ENCODE measurements at places on chromosomes 6 and 20.

GRCh38 chr6:162750776-162751175, 23.0 kb downstream of the PACRG start:
- DNase-seq: no peak

GRCh38 chr6:227074-227782, 65.1 kb upstream of the DUSP22 start:
- peak; percentile 40 for DNase-seq

GRCh38 chr20:53752583-53752970, 158.9 kb upstream of the ZNF217 start:
- no peak for DNase-seq

DNA sequence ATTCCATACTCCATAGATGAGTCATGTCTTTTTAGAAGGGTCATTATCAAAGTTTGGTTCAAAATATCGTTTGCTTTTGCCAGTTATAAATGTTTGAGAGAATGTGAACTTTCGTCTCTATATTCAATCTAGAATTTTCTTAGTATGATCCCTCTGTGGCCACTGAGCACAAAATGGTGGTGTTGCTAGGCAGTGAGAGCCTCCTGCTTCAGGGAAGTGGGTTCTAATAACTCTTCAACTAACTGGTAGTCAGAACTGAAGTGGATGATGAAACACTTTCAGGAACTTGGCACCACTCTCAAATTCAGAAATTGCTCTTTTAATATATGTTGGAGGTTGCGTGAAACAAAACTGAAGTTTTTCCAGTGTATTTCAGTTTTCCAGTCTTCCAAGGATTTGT, 125.0 kb upstream of the DOK5 start:
- no peak for DNase-seq

- DNase-seq: peak; percentile 85
Observed at GRCh38 chr6:33620856-33621710, at the start of gene ITPR3. ITPR3 (plus strand) TSS chr6:33621322; CDS start chr6:33621603, 281 bp downstream.

GRCh38 chr20:36926653-36927200, 24.8 kb downstream of the SAMHD1 start:
- no peak for DNase-seq

GRCh38 chr6:3803627-3804468, 45.3 kb upstream of the FAM50B start:
- DNase-seq: no peak

DNA sequence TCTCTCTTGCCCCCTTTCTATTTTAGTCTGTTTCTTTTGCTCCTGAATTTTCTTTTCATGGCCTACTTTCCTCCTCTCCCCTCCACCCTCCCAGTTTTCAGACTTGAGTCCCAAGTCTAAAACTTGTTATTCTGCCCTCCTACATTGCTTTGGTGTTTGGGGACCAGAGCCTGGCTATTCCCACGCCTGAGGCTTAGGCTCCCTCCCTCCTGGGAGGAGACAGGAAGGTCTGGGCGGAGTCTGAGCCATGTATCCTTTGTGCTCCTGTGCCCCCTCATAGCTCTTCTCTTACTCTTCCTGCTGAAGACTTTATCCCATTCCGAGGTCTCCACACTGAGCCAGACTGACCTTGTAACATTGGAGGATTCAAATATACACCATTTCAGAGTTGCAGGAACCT, 69.5 kb downstream of the DAAM2 start:
- DNase-seq: no peak

GRCh38 chr6:110741517-110741916, 73.8 kb downstream of the CDK19 start:
- no peak for DNase-seq

DNA sequence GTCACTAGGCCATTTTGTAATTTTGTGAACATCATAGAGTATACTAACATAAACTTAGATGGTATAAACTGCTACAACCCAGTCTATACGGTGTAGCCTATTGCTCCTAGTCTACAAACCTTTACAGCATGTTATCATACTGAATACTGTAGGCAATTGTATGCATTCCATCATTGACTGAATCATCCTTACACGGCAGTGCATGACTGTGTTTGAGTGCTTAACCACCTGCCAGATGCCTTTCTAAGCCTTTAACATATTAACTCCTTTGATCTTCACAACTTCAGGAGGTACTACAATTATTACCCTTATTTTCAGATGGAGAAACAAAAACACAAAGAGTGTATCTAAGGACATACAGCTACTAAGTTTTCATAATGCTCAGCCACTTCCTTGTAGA, 14.0 kb downstream of the DPPA5 start:
- no peak for DNase-seq

DNA sequence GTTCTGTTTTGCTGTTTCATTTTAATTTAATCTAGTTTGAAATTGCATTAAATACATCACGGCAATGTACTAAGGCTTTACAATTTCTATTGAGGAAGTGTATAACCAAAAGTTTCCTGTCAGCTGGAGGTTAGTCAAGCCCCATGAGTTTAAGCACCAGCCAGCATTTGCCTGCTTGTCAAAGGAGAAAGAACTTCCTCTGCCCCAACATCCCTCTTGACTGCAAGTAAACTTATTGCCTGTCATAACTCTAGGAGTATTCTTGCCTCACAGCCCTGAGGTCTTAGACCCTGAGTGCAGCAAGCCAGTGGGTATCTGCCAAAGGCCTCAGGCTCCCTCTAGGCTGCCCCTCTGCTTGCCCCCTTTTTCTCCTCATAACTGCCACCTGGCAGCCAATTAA, 106.7 kb upstream of the INSM1 start:
- DNase-seq: no peak

DNA sequence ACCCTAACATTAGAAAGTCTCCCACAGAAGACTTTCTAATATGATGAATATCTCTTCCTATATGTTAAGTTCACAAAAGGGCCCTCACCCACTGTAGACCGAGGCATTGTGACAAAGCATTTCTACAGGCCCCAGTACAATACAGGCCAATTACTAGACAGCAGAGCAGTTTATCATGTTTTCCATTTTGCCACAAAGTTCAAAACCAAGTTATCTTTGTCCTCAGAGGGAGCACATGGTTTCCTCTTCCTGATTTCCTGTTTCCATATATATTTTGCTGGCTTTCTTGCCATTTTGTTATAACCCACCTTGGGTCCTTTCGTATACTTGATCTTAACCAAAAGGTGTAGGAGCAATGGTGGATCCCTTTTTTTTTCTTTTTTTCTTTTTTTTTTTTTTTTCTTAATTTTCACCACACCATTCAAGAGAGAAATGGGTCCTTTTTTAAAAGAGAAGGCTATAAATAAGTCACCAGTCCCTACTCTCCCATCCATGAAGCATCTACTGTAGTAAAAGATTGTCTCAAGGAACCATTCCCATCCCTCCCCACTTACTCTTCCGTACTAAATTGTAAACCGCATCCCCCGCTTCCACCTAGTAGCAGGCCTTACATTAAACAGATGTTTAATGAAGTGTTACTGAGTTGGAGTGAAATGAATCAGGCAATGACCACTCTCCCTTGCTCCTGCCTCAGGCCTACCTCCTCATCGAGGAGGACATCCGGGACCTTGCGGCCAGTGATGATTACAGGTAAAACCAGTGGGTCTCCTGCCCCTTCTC, 2.1 kb upstream of the UBE2C start:
- no peak for DNase-seq

DNA sequence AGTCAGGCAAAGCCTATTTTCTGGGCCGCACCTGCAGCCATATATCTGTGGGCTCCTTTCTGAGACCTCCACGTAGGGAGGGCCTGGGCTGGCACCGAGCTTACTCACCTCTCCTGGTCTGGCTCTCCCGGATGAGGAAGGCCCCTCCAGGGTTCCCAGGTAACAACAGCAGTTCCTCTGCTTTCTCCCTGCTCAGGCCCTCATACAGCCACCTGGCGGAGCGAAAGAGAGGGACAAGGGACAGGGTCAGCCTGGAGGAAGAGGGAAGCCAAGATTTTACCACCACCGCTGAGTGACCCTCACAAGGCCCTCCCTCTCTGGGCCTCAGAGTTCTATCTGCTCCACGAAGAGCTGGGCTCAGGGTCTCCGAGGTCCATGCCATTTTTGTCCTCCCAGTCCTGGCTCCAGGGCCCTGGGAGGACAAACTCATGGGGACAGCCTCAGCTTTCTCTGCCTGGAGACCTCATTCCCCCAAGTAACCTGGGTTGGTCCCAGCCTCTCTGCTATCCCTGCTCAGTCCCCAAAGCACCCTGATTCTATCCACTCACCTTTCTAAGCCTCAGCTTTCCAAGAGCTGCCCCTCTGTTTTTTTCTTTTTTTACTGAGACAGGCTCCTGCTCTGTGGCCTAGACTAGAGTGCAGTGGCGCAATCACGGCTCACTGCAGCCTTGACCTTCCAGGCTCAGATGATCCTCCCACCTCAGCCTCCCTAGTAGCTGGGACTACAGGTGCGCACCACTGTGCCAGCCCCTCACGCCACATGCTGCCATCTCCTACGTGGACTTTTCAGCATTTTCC, 13.3 kb downstream of the SLA2 start:
- DNase-seq: no peak

GRCh38 chr6:3422435-3423070, 34.3 kb downstream of the SLC22A23 start:
- no peak for DNase-seq

DNA sequence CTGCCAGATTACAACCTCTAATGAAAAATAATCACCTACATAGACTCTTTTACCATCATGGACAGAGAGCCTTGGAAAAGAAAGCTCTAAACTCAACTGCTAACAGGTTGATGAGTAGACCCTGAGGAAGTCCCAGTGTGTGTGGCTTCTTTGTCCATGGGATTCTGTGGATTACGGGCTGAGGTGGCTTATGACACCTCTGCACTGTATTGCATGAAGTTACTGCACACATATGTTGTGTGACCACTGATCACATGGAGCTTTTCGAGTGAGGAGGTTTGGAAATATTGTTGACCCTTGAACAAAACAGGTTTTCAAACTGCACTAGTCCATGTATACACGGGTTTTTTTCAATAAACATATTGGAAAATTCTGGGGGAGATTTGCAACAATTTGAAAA, 124.4 kb downstream of the RIN2 start:
- no peak for DNase-seq

- no peak for DNase-seq
Observed at GRCh38 chr20:59948828-59949720, 8.9 kb downstream of the FAM217B start.

- no peak for DNase-seq
Observed at GRCh38 chr6:157150076-157150475, 173.2 kb downstream of the TMEM242 start.

- no peak for DNase-seq
Observed at GRCh38 chr6:39792540-39793450, 619 bp downstream of the DAAM2 start.

DNA sequence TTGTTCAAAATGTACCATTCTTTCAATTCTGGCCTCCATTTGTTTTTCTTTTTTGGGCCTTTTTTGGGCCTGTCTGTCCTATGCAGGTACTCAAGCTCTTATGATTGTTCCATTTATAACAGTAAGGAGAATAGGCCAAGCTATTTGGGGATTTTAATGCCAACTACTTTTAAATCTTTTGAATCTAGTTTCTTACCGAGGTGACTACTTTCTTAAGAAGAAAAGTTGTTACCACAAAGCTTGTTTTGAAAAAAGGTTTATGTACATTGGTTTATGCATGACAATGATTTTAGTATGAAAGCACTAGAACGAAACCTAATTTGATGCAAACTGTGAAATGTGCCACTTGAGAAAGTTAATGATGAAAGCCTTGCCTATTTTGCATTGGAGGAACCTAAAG, 98.3 kb upstream of the MTHFD1L start:
- no peak for DNase-seq

GRCh38 chr20:62887860-62888239, 26.2 kb upstream of the TCFL5 start:
- DNase-seq: no peak

DNA sequence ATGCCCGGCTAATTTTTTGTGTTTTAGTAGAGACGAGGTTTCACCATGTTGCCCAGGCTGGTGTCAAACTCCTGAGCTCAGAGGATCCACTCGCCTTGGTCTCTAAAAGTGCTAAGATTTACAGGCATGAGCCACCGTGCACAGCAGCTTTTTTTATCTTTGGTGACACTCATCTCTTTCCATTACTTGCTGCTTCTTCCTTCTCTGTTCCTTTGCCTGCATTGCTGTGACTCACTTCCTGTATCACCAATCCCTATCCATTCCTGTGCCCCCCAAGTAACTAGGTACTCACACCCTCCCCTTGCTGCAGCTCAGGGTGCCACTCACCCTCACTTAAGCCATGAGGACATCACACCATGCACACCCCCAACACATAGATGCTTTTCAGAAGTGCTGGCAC, 24.6 kb downstream of the KHDC1L start:
- DNase-seq: no peak

GRCh38 chr20:63652192-63652980, 838 bp downstream of the STMN3 start:
- DNase-seq: peak; percentile 66

GRCh38 chr6:90329386-90330077, 32.9 kb upstream of the BACH2 start:
- DNase-seq: no peak

GRCh38 chr6:160122744-160123143, 1.1 kb downstream of the SLC22A1 start:
- no peak for DNase-seq

- DNase-seq: no peak
Observed at GRCh38 chr20:48294196-48294595, 508.9 kb upstream of the SULF2 start.

DNA sequence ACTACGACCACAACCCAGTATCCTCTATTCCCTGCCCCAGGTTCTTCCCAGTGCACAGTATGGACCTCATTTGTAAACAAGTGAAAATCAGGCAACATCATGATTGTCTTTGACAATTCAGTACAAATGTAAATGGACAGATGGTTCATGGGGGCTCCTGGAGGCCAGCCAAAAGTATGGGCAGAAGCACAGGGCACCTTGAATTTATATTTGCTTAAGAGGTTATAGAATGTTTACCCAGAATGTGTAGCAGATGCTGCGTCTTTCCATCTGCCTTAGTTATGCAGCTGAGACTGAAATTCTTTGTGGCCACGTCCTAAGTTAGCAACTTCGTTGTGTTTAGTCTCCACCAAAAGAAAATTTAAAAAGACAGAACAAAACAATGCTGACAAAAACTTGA, 559.6 kb upstream of the NRSN1 start:
- DNase-seq: no peak

DNA sequence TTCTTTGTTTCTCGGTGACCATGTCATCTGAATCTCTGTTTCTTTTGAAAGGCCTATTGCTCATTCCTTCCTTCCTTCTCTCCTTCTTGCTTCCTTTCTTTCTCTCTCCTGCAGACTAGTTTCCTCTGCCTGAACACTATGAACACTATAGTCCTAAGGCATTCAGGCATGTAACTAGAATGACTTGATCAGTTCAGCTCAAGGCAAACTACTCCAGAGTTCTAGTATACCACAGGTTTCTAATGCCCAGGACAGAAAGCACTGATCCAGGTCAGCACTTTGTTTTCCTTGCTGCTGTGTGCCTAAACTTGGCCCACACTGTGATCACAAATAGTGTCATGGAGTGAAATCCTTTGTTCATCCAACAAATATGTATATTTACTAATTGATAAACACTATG, 324.1 kb upstream of the GJE1 start:
- no peak for DNase-seq

GRCh38 chr6:28488916-28489365, 26.7 kb downstream of the GPX6 start:
- DNase-seq: peak; percentile 50
